ENCODE measurements at places on chromosomes 1 and 21. TPM values are rescaled to one million over a fixed set of nuclear protein-coding genes. Genes with fewer than 3 reads are reported as not detected.

Gene KIAA0040
- 22.5 TPM for total RNA-seq

DNA sequence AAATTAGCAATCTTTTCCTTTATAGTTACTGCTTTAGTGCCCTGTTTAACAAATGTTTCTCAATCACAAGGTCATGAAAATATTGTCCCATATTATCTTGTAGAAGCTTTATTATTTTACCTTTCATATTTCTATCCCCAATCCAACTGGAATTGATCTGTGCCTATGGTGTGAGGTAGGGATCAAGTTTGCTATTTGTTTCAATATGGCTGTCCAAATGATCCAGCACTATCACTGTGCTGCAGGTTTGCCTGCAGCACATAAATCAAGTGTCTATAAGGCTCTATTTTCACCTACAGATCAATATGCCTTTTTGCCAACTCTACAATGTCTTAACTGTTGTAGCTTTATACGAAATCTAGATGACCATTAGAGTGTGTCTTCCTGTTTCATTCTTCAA is 96.2 kb downstream of the ENAH start:
- DNase-seq, result no peak

DNA sequence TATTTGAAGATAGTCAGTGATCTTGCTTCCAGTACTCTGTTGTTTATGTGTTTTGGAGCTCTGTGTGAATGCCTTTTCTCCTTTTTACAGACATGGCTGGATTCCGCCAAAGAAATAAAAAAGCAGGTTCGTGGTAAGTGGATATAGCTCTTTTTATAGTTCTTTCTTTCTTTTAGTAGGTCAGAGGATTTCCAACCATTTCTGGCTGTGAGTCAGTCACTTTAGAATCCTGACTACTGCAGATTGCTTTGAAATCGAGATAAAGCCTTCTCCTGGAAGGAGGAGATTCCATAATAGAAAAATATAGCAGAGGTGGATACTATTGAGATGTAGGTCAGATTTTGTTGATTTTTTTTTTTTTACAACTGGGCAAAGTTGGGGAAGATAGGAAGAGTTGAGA is 97.4 kb downstream of the EPB41 start:
- DNase-seq, result no peak

Gene INSRR
- not detected for total RNA-seq

- no peak for DNase-seq
Measured at GRCh38 chr21:28790335-28790734, 202.3 kb downstream of the LTN1 start.
